Calu3 (cell line): ENCODE measurements at places on chromosomes 3 and 15. TPM values are rescaled to one million over a fixed set of nuclear protein-coding genes. Genes with fewer than 3 reads are reported as not detected.

GRCh38 chr3:194007592-194008337 is 128.2 kb upstream of the HES1 start:
- H3K4me1 ChIP-seq = peaks cover 65% of the 10 kb centered on the region
- no peak for DNase-seq
- H3K36me3 ChIP-seq = peaks cover 23% of the 10 kb centered on the region
- H3K27me3 ChIP-seq = no peaks in the 10 kb centered on the region
- no peak overlapping the region for H3K27ac ChIP-seq

- H3K27ac ChIP-seq = no peak overlapping the region
- no peaks in the 10 kb centered on the region for H3K27me3 ChIP-seq
- H3K36me3 ChIP-seq = no peaks in the 10 kb centered on the region
- H3K4me1 ChIP-seq = peaks cover under 1% of the 10 kb centered on the region
- no peak for DNase-seq
Measured at GRCh38 chr3:16788440-16789056, 96.2 kb upstream of the PLCL2 start.

Gene CHRM5
- total RNA-seq = not detected in 2 replicates

- peaks cover 24% of the 10 kb centered on the region for H3K36me3 ChIP-seq
- H3K4me1 ChIP-seq = peaks cover 18% of the 10 kb centered on the region
- no peak overlapping the region for H3K4me3 ChIP-seq
- DNase-seq = no peak
- no peak overlapping the region for H3K27ac ChIP-seq
- H3K27me3 ChIP-seq = no peaks in the 10 kb centered on the region
Measured at GRCh38 chr3:123070510-123070909, 3.7 kb downstream of the PDIA5 start.

- H3K27me3 ChIP-seq = peaks cover 12% of the 10 kb centered on the region
- H3K36me3 ChIP-seq = no peaks in the 10 kb centered on the region
- H3K27ac ChIP-seq = no peak overlapping the region
- peak; percentile 52 for DNase-seq
- H3K4me1 ChIP-seq = peaks cover 22% of the 10 kb centered on the region
Measured at GRCh38 chr3:8645712-8646111, 1.1 kb upstream of the SSUH2 start.

Gene SLC22A13
- total RNA-seq = 3.2 and 3.5 TPM in 2 replicates

Gene DCBLD2
- total RNA-seq = 115 and 178 TPM in 2 replicates

DNA sequence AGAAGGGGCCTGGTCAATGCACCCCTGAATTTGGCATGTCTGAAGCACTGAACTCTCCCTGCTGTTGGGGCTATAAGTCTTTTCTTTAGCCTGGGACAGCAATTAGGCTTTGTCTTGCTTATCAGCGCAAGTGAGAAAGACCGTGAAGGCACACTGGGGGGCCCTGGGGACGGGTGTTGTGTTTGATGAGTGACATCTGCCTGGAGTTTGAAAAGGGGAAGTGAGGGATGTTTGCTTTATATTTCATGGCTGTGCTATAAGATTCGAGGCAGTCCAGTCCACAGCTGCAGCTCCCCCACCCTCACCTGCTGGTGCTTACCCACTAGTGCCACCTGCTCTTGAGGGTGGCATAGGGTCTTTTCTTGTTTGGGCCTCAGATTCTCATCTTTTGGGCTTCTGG is 44.8 kb downstream of the CEMIP start:
- DNase-seq = no peak
- H3K27me3 ChIP-seq = no peaks in the 10 kb centered on the region
- no peaks in the 10 kb centered on the region for H3K36me3 ChIP-seq
- H3K4me3 ChIP-seq = no peak overlapping the region
- no peak overlapping the region for H3K27ac ChIP-seq

- no peak for DNase-seq
- no peaks in the 10 kb centered on the region for H3K27me3 ChIP-seq
- no peaks in the 10 kb centered on the region for H3K4me1 ChIP-seq
- no peak overlapping the region for H3K27ac ChIP-seq
- no peaks in the 10 kb centered on the region for H3K36me3 ChIP-seq
Measured at GRCh38 chr3:4394048-4394447, 73.0 kb downstream of the SUMF1 start.

- no peak overlapping the region for H3K4me3 ChIP-seq
- H3K27ac ChIP-seq = no peak overlapping the region
- no peaks in the 10 kb centered on the region for H3K4me1 ChIP-seq
Measured at GRCh38 chr3:179750720-179751328, 98.0 kb downstream of the USP13 start.

Gene TM4SF18
- 0.21 TPM in 1 of 2 replicates, not detected in the other for total RNA-seq

DNA sequence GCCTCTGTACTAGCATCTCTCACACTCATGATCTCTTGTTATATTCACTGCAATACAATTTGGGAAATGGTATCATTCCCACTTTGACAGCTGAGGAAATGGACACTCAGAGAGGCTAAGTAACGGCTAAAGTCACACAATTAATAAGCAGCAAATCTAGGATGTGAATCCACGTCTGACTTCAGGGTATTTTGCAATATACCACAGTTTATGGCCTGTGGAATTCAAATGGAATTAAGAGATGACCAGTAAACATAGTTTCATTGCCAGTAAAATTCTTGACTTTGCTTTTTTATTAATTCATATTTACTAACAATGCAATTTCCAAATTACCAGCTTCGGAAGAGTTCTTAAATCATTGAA is 61.1 kb downstream of the CCNL1 start:
- no peak for DNase-seq
- H3K4me1 ChIP-seq = peaks cover 23% of the 10 kb centered on the region
- no peak overlapping the region for H3K27ac ChIP-seq
- H3K36me3 ChIP-seq = no peaks in the 10 kb centered on the region
- no peak overlapping the region for H3K4me3 ChIP-seq
- no peaks in the 10 kb centered on the region for H3K27me3 ChIP-seq

DNA sequence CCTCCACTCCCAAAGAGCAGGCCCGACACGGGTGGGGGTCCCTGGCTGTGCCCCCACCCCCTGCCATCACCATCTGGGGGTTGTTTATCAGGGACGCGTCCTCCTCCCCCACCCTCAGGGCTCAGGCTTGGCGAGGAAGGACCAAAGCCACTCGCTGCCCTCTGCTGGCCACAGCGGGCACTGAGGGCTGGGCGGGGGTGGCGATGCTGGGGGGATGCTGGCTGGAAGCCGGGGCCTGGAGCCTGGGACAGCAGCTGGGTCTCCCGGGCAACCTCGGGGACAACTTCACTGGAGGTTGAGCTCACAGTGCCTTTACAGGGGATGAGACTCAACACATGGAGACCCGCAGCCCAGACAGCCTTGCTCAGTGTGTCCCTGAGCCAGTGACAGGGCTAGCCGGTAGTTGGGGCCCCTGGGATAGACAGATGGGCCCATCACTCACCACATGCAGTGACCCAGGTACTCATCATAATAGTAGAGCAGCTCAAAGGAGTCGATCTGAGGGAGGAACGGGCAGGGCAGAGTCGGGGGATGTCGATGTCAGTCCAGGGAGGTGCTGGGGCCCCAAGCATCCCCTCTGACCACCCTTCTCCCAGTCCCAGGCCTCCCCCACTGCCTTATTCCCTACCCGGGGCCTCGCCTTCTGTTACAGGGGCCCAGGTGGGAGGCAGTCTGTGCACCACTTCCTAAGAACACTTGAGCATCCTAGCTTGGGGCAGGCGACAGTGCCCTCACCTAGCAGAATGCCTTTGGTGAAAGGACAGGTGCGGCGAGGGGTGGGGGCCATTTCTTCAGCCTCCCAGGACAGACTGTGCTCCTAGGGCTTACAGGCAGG is 5.9 kb upstream of the CALML4 start:
- no peaks in the 10 kb centered on the region for H3K27me3 ChIP-seq
- H3K4me1 ChIP-seq = no peaks in the 10 kb centered on the region
- no peak overlapping the region for H3K27ac ChIP-seq
- DNase-seq = peak; percentile 73
- H3K36me3 ChIP-seq = no peaks in the 10 kb centered on the region
- no peak overlapping the region for H3K4me3 ChIP-seq

Gene ISLR
- total RNA-seq = not detected in 2 replicates
